Fibroblast of mammary gland (primary cell): ENCODE measurements at places on chromosomes 5 and 9.

DNA sequence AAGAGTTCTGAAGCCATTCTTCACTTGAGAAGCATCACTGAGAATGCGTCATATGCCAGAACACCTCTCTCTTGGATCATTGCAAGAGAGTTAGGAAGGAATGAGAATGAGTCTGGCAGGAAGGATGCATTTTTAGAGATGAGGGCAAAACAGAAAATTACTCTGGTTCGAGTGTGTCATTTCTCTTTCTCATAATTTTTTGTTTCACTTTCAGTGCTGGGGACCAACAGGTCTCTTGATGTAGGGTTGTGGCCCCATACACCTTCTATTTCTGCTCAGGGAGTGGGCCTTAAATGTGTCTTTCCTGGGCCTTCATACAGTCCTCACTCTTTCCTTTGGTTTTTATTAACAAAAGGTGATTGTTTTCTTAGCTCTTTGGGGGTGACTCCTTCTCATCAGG, 302.4 kb downstream of the NR3C1 start:
- DNase-seq = no peak

DNA sequence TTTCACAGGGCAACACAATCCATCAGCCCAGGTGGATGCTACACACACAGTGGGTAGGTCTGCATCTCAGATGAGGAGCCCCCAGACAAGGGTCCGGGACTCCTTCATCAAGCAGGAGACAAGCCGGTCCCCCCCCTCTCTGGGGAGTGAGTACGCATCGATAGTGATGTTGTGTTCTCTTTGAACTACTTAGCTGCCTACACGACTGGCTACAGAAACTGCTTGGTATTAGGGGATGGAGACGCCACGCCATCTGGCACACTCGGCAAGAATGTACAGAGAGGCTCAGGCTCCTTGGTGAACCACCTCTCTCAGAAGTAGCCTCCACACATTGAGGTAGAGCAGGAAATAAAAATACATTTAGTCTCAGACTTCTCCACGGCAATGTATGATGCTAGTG, 179.8 kb downstream of the CNTNAP3 start:
- DNase-seq = no peak

DNA sequence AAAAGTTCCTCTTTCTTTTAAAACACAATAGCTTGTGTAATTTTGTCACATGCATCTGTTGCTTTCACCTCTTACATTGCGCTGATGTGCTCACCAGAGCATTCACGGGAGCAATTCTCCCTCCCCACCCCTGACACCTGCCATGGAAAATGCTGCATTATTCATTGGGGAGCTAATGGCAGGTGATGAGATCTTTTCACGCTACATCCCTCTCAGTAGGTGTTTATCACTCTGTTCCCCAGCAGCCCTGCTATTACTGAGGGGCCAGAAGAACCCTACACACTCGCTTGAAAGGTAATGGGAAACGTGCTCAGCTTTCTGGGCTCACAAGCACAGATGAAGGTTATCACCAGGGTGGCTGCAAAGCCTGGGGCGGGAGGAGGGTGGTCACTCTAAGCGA, 398.0 kb downstream of the PSAT1 start:
- DNase-seq = no peak

GRCh38 chr5:72837524-72838096, 21.1 kb downstream of the TNPO1 start:
- DNase-seq = peak; percentile 42

DNA sequence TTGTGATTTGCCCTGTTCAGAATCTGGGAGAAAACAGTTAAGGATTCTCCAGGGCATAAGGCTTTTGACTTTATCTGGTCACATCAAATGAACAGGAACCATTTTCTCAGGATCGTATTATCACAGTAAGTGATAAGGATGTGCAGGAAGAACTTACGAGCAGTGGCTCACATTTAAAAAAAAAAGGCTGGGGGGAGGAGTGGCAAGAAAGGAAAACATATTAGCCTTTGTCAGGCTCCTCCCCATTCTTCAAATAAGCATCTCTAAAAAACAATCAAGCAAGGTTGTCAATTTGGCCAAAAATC, 234.3 kb upstream of the TMEM161B start:
- no peak for DNase-seq
